A375 (cell line): ENCODE measurements at places on chromosomes 3 and 15. TPM values are rescaled to one million over a fixed set of nuclear protein-coding genes. Genes with fewer than 3 reads are reported as not detected.

Gene GATA2
- total RNA-seq = 6.3 TPM in 2 replicates

Gene ST3GAL6
- total RNA-seq = 3.0 and 4.4 TPM in 2 replicates

Gene NR2E3
- 0.19 and 0.38 TPM in 2 replicates for total RNA-seq

Gene ACKR2
- total RNA-seq = not detected in 2 replicates

Gene LIPH
- total RNA-seq = 0.04 TPM in 1 of 2 replicates, not detected in the other

Gene LYZL4
- total RNA-seq = 0.34 TPM in 1 of 2 replicates, not detected in the other

Gene DUOX2
- 0.08 TPM in 1 of 2 replicates, not detected in the other for total RNA-seq

Gene BCL2A1
- 4.1 and 4.7 TPM in 2 replicates for total RNA-seq

Gene MORC1
- not detected in 2 replicates for total RNA-seq

Gene BNC1
- total RNA-seq = 2.3 and 3.1 TPM in 2 replicates

Gene ISLR2
- 2.8 TPM in 1 of 2 replicates, not detected in the other for total RNA-seq

Gene SKOR1
- total RNA-seq = 0.53 and 1.1 TPM in 2 replicates

Gene CCDC66
- total RNA-seq = 13.2 and 14.4 TPM in 2 replicates

Gene DZIP1L
- total RNA-seq = 18.1 and 19.6 TPM in 2 replicates

Gene CD86
- total RNA-seq = not detected in 2 replicates

Gene ERICH6
- total RNA-seq = not detected in 2 replicates

Gene VPS13C
- 14.5 and 18.2 TPM in 2 replicates for total RNA-seq

Gene RASGRP1
- total RNA-seq = 0.42 TPM in 1 of 2 replicates, not detected in the other
